ENCODE measurements at places on chromosomes 4 and X. TPM values are rescaled to one million over a fixed set of nuclear protein-coding genes. Genes with fewer than 3 reads are reported as not detected.

- no peak overlapping the region for H3K27ac ChIP-seq
- H3K4me1 ChIP-seq: no peaks in the 10 kb centered on the region
- H3K4me3 ChIP-seq: no peak overlapping the region
- no peaks in the 10 kb centered on the region for H3K36me3 ChIP-seq
These were observed 293.4 kb upstream of the BOD1L1 start for GRCh38 chr4:13920901-13921300.

TRAPPC11 gene
- 61.8 TPM for total RNA-seq

DNA sequence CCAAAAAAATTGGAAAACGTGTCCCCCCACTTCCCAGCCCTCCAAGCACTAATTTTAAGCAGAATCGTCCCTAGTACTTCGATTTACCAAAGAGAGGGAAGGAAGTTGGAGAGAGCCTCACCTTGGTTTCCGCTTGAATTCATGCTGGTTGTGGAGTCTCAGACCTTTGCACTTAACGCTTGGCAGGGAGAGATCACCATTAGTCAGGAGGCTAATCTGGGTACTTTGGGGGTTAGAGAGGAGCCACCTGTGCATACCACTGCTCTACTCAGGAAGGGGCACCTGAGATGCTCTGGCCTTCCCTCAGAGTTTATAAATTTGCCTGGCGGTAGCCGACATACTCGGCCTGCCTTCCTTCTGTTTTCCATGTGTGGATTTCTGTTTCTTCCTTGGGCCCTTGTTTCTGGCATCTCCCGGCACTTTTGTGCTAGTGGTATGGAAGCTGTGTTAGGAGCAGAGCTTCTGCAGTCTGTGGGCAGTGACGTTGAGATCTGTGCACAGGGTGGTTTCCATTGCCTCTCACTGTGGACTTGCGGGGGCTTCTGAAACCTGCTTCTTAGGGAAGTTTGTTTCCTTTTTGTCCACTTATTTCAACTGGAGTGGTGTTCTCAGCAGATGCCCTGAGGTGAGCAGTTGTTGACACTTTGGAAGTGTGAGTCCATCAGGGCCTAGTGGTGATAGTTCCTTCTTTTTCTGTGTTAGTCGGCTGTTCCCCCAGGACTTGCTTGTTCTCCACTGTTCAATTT lies 104.2 kb downstream of the TMEM131L start:
- H3K36me3 ChIP-seq: no peaks in the 10 kb centered on the region
- no peaks in the 10 kb centered on the region for H3K4me1 ChIP-seq
- H3K4me3 ChIP-seq: no peak overlapping the region
- DNase-seq: no peak
- no peak overlapping the region for H3K27ac ChIP-seq
- H3K27me3 ChIP-seq: no peaks in the 10 kb centered on the region

SPP1 gene
- 0.31 TPM for total RNA-seq

- no peaks in the 10 kb centered on the region for H3K27me3 ChIP-seq
- H3K4me3 ChIP-seq: no peak overlapping the region
- H3K36me3 ChIP-seq: no peaks in the 10 kb centered on the region
These were observed 85.3 kb upstream of the LIMCH1 start for GRCh38 chr4:41452484-41453225.

DNA sequence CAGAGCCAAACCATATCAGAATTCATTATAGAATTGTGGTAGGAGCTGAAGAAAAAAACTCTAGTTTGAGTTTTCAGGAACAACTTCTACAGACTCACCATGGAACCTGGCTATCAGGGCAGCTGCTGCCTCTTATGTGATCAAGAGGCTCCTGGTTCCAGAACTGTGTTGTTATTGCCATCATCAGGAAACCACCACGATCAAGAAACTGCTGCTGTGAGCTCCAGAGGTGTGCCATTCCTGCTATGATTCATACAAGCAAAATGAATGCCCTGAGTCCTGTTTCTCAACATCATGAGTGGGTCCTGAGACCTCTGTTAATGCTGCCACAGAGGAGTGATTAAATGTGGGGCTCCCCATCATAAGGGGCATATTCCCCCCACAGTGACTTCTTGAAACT lies 43.7 kb downstream of the TASL start:
- no peaks in the 10 kb centered on the region for H3K4me1 ChIP-seq
- H3K27me3 ChIP-seq: no peaks in the 10 kb centered on the region
- H3K36me3 ChIP-seq: no peaks in the 10 kb centered on the region
- H3K27ac ChIP-seq: no peak overlapping the region
- H3K4me3 ChIP-seq: no peak overlapping the region
- DNase-seq: no peak

GRCh38 chr4:140408974-140409373 lies 18.5 kb downstream of the CLGN start:
- H3K4me3 ChIP-seq: no peak overlapping the region
- H3K36me3 ChIP-seq: no peaks in the 10 kb centered on the region
- no peak for DNase-seq
- H3K27me3 ChIP-seq: no peaks in the 10 kb centered on the region
- H3K4me1 ChIP-seq: no peaks in the 10 kb centered on the region
- no peak overlapping the region for H3K27ac ChIP-seq

- H3K4me3 ChIP-seq: peak within 1 kb of the TSS; percentile 97
- H3K4me1 ChIP-seq: no peaks in the 10 kb centered on the region
- peak; percentile 100 for DNase-seq
These were observed at the start of gene DCUN1D4 for GRCh38 chr4:51842554-51843308. Gene DCUN1D4 (plus strand): TSS chr4:51843153. CDS start chr4:51843243, 90 bp downstream.

DNA sequence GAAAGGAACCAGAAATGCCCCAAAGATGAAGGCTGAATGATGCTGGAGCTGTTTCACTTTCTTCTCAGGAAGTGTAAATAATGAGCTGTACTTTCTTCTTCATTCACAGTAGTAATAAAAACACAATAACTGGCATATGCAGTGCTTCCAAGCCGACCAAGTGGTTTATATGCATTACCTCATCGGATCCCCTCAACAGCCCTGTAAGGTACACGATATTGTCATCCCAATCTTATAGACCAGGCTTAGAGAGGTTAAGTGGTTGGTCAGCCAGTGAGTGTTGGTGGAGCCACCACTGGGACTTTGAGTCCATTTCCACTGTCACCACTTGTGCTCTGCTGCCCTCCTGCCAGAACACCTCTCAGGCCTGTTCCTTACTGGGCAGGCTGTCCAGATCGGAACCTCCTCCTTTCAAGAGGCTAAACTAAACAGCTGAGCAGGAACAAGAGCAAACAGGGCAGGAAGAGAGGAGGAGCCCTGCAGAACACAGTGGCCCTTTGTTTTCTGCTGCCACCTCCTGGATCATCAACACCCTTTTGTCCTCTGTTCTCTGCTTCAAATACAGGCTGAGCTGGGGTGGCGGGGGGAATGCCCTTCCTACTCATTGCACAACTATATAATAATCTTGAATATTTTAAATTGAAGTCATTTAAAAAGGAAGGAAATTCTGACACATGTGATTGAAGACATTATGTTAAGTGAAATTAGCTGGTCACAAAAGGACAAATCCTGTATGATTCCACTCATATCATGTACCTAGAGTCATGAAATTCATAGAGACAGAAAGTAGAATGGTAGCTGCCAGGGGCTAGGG lies 112.5 kb upstream of the ATP6AP2 start:
- H3K27me3 ChIP-seq: no peaks in the 10 kb centered on the region
- no peaks in the 10 kb centered on the region for H3K4me1 ChIP-seq
- H3K27ac ChIP-seq: no peak overlapping the region
- peak; percentile 81 for DNase-seq
- no peak overlapping the region for H3K4me3 ChIP-seq

DNA sequence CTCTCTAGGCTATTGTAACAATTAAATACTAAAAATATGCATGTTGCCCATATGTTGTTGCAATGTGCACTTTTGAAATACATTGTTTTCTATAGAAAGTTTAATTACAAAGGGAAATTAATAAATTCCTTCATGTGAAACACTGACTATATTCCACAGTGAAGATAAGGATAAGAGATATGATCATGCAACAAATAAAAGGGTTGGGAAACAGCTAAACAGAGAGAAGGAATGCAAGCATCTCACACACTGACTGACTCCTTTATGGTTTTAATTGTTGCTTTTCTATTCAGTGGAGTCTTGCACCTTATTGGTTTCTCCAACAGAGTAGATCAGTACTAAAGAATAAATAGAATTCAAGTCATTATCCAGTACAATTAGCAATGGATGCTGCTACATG lies 37.8 kb downstream of the ELOVL6 start:
- H3K27ac ChIP-seq: no peak overlapping the region
- no peaks in the 10 kb centered on the region for H3K27me3 ChIP-seq
- H3K4me1 ChIP-seq: peaks cover 10% of the 10 kb centered on the region
- H3K36me3 ChIP-seq: peaks cover 13% of the 10 kb centered on the region
- no peak for DNase-seq
- no peak overlapping the region for H3K4me3 ChIP-seq

DNA sequence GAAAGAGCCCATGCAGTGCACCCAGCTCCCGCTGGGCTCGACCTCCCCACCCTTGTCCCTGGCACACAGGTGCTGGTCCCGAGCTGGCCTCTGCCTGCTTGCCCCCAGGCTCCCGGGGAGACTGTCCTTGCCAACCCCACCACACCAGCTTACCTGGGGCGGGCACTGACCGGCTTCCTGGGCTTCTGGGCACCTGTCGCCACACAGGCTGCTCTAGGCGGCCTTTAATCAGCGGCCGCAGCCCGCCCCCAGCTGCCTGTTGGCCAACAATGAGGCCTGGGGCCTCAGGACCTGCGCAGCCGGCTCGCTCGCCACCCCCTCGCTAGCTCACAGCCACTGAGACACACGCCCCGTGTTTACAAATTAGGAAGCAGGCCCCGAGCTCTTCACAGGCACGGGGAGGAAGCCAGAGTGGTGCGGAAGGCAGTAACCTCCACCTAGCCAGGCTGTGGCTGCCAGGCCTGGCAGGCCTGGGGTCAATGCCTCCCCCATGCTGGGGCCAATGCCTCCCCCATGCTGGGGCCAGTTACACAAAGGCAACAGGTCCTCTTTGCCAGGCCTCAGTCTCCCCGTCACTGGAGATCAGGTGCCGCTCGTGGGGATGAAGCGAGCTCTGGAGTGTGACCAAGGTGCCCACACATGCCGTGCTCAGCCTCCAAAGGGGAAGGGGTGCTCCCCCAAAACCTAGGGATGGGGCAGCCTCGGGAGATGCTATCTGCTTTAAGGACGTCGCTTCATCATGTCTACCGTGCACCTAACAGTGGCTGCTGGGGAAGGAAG lies at the start of gene TREX2:
TSS of gene TREX2 (minus strand) at position 201 of the 780 bp plus-strand sequence. CDS start 626 bp downstream, outside the sequence.
- H3K27me3 ChIP-seq: no peaks in the 10 kb centered on the region
- H3K36me3 ChIP-seq: no peaks in the 10 kb centered on the region
- no peak within 1 kb of the TSS for H3K4me3 ChIP-seq
- no peaks in the 10 kb centered on the region for H3K4me1 ChIP-seq

EPHA5 gene
- not detected for total RNA-seq

DNA sequence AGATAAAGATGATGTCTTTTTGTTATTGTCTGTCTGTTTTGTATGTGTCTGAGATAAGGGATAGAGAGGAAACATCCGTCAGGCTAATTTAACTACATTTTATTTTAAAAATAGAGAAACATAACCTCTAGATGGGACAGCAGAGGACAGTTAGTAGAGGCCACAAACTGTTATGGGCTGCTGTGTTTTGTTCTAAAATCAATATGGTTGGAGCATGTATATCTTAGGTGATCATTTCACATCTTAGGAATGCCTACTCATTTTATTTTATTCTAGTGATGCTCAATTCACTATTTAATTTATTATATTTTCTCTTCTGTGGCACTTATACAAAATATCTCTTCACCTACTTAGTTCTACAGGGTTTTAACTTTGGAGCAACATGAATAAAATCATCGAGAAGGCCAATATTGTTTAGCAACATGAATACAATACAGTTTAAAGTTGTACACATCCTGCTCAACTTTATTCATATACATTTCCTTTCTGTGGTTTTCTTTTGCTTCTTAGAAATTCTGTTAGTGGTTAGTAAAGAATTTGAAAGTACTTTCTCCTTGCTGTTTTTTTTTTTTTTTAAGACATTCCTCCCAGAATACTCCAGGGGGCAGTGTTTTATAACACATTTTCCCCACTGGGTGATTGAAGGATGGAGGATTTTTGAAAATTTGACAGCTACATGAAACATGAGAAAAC lies 392.9 kb downstream of the UNC5C start:
- DNase-seq: no peak
- no peaks in the 10 kb centered on the region for H3K4me1 ChIP-seq
- H3K4me3 ChIP-seq: no peak overlapping the region
- H3K27me3 ChIP-seq: no peaks in the 10 kb centered on the region
- H3K27ac ChIP-seq: no peak overlapping the region
- H3K36me3 ChIP-seq: no peaks in the 10 kb centered on the region

GRCh38 chrX:8323356-8323755 lies 141.3 kb upstream of the VCX3B start:
- no peaks in the 10 kb centered on the region for H3K27me3 ChIP-seq
- no peak overlapping the region for H3K27ac ChIP-seq
- H3K36me3 ChIP-seq: no peaks in the 10 kb centered on the region
- peak; percentile 51 for DNase-seq

- H3K36me3 ChIP-seq: peaks cover 21% of the 10 kb centered on the region
- H3K4me1 ChIP-seq: no peaks in the 10 kb centered on the region
- H3K27me3 ChIP-seq: no peaks in the 10 kb centered on the region
- H3K27ac ChIP-seq: no peak overlapping the region
- DNase-seq: no peak
These were observed 21.5 kb upstream of the GTPBP6 start for GRCh38 chrX:340121-340520.

DNA sequence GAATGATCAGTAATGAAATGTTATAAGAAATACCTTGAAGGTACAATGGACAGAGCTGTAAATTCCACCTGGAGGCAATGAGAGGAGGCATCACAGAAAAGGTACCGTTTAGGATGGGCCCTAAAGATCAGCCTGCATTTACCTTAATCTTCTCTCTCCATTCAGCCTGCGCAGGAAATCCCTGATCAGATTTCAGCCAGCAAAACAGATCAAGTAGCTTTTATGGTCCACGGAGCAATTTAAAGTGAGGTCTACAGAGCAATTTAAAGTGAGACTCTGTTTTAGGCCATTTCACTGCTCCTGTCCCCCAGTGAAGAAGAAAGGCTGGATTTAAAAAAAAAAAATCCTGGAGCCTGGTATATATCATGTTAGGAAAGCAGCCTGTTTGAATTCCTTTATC lies 195.1 kb upstream of the VCX start:
- DNase-seq: no peak
- H3K4me1 ChIP-seq: no peaks in the 10 kb centered on the region
- H3K27me3 ChIP-seq: no peaks in the 10 kb centered on the region
- no peaks in the 10 kb centered on the region for H3K36me3 ChIP-seq

- DNase-seq: no peak
- H3K4me3 ChIP-seq: no peak overlapping the region
- peaks cover 3% of the 10 kb centered on the region for H3K4me1 ChIP-seq
- H3K36me3 ChIP-seq: peaks cover 32% of the 10 kb centered on the region
- no peaks in the 10 kb centered on the region for H3K27me3 ChIP-seq
- H3K27ac ChIP-seq: no peak overlapping the region
These were observed 67.3 kb downstream of the AFAP1 start for GRCh38 chr4:7872264-7872771.

GRCh38 chrX:153511784-153512500 lies 5.5 kb upstream of the ATP2B3 start:
- H3K36me3 ChIP-seq: no peaks in the 10 kb centered on the region
- H3K27me3 ChIP-seq: peaks cover 18% of the 10 kb centered on the region
- no peak overlapping the region for H3K27ac ChIP-seq
- no peaks in the 10 kb centered on the region for H3K4me1 ChIP-seq
- DNase-seq: no peak

VSIG4 gene
- total RNA-seq: not detected

PRRG3 gene
- 5.5 TPM for total RNA-seq

GRCh38 chr4:24933684-24934275 lies 20.9 kb upstream of the CCDC149 start:
- H3K4me3 ChIP-seq: no peak overlapping the region
- H3K27me3 ChIP-seq: peaks cover 25% of the 10 kb centered on the region
- DNase-seq: no peak
- no peak overlapping the region for H3K27ac ChIP-seq
- H3K36me3 ChIP-seq: no peaks in the 10 kb centered on the region

All from endodermal cell (in vitro differentiated cells).